ENCODE measurements at places on chromosomes 5 and 9.

- no peak for DNase-seq
Measured at GRCh38 chr5:15001517-15001916, 129.9 kb upstream of the ANKH start.

DNA sequence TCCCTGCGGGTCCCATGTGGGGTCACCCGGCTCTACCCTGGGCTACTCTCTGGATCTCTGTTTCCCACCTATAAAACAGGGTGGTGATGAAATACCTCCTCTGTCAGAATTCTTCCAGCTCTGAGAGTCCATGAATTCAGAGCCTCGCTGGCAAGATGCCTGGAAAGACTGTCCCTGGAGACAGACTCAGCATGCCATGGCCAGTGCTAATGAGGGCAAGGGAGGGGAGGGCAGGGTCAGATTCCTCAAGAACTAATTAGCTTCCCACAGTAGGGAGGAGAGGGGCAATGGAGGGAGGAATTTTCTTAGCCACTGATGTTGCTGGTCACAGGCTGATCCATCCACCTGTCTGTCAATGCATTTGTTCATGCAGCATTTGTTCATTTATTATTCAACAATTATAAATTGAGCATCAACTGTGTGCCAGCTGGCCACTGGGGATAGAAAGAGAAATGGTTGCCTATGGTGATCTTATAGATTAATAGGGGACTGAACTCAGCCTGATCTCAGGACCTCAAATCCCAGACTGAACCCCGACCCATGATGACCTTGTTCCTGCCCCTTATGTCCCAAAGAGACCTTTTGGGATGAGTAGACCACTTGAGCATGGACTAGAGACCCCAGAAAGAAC is 4.7 kb downstream of the SYNPO start:
- DNase-seq, result peak; percentile 71

DNA sequence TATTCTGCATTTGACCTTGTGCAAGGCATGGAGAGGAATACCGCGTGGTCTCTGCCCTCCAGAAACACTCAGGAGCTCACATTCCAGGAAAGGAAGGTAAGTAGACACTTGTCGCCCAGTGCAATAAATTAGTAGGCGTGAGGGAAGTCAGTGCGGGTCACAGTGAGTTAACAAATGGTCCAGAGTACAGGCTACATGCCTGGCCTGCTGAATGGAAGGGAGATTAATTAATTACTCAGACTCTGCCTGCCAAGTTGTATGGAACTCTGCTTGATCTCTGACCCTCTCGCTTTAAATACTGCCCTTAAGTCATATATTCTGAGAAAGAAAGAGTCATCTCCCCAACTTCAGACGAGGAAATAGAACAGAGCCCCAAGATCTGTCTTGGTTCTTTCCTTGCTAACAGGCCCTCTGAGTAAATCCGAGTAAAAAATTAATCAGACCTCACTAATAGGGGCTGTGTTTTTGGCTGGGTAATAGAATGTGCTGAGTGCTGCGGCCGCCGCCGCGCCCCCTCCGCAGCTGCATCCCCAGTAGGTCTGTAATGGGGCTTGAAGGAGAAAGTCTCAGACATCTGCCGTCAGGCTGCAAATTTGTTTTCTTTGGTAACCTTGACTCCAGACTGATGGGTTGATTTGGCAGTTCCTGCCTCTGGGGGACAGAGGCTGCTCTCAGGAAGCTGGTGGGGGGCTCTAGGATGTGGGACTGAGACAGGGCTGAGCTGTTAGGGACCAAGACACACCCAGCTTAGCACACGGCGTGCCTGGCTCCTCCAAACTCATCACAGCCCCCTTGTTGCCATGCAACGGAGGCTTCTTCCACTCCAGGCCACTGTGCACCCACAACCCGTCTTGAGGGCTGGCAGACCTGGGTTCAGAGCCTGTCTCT is 144.4 kb downstream of the NSG2 start:
- DNase-seq, result no peak

DNA sequence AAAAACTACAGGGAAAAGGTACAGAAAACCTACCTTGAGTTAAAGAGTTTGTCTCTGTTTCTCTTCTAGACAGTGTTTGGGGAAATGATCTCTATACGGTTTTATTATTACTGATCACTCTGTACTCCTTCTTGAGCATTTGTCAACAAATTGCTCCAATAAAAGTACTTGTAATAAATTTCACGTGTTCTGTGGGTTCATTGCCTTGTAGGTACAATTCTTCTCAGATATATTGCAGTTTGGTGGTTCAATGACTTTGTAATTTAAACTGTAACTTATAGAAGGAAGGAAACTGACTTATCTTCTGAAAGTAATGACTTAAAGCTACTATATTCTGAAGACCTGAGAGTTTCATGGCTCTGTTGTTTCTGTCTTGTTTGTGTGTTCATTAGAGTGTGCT is 319.9 kb upstream of the PCSK5 start:
- no peak for DNase-seq

- DNase-seq, result no peak
Measured at GRCh38 chr9:133163504-133164172, at the start of gene GBGT1. Gene GBGT1 (minus strand): TSS chr9:133163914. CDS start chr9:133162412, 1,502 bp downstream.

DNA sequence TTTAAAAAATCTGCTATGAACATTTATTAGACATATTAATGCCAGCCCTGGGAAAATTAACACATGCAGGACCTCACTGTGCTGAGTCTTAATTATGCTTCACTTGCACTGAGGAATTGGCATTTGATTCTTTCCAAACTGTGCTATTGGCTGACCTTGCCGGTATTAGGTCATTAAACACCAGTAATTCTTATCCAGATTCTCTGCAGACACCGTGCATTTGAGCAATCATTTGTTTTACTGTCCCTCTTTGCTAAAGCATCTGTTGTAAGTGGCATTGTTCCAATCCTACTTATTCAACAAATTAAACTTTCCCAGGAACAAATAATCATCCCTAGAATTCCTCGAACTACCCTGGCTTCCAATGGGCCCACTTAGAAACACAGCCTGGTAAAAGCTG is 145.0 kb downstream of the SLC12A2 start:
- no peak for DNase-seq

DNA sequence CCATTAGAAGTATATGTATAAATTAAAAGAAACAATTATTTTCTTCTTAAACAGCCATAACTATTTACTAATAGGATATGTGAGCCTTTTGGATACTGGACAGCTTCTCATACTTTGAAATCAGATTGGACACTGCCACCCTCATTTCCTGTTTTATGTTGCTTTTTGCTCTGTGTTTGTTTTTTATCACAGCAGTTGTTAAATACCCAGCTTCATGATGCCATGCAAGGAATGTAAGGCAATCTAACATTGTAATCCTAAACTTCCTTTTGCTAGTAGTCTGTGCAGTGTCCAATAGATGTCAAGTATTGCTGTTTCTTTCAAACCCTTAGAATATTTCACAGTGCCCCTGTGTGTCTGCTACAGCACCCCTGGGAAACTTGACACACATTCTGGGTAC is 56.2 kb downstream of the CNTLN start:
- peak; percentile 9 for DNase-seq

GRCh38 chr5:104170926-104171325 is 608.3 kb upstream of the NUDT12 start:
- no peak for DNase-seq

DNA sequence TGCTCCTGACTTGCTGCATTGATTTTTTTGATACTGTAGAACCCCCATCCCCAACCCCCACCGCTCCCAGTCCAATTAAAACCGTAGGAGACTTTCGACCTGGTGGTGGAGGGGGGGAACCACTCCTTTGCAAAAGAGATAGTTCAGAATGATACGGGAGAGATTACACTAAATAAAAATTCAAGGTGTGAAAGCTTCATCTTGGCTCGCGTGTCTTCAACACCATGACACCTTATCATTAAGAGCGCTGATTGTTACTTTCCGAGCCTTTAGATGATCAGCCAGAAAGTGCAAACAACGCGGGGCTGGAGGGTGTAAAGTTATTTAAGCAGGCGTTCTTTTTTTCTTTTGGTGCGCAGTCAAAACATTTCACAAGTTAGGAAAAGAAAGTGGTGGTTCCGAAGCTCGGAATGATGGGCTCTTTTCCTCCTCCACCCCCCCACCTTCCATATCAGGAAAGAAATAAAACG is 1.3 kb upstream of the ZNF462 start:
- no peak for DNase-seq

DNA sequence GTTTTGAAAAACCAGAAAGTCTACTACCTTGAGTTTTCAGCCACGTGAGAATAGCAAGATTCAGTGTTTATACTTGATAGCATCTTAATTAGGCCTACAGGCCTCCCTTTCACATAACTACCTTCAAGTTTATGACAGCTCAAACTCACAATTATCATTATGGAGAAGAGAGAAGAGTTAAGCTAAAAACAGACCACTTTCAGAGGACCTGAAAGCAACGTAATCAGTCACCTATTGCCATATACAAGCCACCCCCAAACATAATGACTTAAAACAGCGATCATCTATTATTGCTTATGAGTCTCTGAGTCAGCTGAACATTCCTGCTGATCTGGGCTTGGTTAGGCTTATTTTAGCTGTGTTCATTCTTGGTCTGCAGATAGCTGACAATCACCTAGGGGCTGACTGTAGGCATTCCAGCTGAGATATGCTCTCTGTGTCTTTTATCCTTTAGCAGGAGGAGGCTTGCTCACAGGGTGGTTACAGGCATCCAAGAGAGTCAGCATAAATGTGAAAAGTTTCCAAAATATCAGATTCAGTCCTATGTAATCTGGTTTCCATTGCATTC is 130.9 kb downstream of the COX7C start:
- DNase-seq, result no peak

DNA sequence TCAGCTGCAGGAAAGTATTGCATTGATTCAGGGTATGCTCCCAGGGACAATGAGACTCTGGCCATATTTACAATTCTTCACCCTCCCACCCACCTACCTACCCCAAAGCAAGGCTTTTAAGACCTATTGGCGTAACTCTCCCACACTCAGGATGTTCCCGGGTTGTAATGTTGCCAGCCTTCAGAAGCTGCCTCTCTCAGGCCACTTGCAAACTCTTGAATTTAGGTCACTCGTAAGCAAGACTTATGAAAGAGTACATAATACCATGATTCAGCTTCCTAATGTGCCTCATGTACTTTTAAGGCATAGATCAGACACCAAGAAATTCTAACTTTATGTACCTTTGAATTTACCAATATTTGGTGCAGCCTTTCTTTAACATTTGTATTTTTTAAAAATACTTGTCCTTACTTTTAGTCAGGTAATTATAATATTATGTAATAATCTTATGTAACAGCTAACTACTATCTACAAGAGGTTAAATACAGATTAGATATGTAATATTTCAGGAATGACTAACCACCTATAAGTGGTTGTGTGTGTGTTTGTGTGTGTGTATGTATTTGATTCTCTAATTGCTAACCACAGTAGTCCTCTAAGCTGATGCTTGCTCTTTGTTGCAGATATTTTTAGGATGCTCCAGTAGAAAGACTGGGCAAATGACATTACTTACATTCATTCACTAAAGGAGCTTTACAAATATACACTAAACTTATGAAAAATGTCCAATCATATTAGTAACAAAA is 630.5 kb upstream of the MEF2C start:
- no peak for DNase-seq

- peak; percentile 14 for DNase-seq
Measured at GRCh38 chr9:31394015-31394473, 990.4 kb upstream of the ACO1 start.

- DNase-seq, result no peak
Measured at GRCh38 chr9:2413160-2413805, 208.3 kb upstream of the VLDLR start.

GRCh38 chr9:127835991-127836516 is 18.4 kb downstream of the ENG start:
- peak; percentile 82 for DNase-seq

Data from brain microvascular endothelial cell (primary cell).